GM04504 (cell line): ENCODE measurements at places on chromosomes 1 and 21.
A peak's percentile ranks its signal among the peaks of the same experiment; 100 is the strongest.

DNA sequence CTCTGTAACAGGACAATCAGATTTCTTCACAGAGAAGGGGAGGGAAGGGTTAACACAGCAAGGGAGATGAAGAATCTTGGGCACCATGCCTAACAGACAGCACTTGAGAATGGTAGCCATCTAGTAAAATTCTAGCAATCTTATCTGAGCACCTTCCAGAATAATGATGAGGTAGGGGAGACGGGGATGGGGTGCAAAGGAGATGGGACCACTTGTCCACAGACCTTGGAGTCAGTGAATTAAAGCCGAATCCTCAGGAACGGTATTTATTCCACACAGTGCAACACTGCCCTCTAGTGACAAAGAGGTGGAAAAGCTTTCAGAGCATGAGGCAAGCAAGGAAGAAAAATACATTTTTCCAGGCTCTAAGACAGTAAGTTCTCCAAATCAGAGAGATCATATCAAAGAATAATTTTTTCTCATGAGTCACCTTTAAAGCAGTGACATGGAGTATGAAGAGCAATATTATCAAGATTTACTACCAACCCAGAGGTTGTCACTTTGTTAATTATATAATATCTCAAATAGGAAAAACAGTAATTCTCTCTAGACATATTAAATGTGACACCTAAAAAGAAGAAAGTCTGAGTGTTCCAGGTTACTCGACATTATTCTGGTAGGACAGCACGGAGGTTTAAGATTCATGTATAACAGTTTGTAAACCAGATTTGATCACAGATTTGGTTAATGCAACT is 43.3 kb upstream of the LPAR3 start:
- peak; percentile 42 for DNase-seq

DNA sequence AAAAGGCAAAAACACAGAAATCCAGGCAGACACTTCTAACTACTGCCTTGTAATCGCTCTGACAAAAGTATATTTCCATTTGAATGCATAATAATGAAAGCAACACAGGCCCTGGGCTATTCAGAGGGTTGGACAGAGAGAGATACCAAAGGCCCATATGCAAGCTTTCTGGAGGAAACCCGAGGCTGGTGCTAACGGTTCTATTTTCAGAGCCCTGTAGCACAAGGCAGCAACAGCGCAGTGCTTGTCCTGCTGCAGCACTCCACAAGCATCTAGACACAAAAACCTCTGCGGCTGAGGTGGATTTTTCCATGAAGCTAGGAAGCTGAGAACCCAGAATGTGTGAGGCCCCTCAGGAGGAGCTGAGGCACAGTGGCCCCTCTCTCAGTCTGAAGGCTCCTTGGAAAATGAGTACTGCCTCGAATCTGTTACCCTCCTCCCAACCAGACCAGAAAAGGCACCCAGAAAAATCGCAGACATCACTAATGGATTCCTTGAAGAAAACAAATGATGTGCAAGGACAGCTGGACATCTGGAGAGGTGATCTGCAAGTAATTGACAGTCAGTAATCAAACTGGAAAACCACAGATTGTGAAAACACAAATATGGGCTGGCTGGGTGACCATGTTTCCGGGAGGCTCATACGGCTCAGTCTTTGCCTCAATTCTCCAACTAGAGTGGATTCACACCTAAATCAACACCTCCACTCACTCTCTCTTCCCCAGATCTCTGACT is 54.0 kb downstream of the COLGALT2 start:
- DNase-seq, result no peak

- DNase-seq, result no peak
Measured at GRCh38 chr1:31407029-31407626, 5.9 kb upstream of the SERINC2 start.

- DNase-seq, result no peak
Measured at GRCh38 chr1:118116401-118116800, 68.6 kb downstream of the SPAG17 start.

DNA sequence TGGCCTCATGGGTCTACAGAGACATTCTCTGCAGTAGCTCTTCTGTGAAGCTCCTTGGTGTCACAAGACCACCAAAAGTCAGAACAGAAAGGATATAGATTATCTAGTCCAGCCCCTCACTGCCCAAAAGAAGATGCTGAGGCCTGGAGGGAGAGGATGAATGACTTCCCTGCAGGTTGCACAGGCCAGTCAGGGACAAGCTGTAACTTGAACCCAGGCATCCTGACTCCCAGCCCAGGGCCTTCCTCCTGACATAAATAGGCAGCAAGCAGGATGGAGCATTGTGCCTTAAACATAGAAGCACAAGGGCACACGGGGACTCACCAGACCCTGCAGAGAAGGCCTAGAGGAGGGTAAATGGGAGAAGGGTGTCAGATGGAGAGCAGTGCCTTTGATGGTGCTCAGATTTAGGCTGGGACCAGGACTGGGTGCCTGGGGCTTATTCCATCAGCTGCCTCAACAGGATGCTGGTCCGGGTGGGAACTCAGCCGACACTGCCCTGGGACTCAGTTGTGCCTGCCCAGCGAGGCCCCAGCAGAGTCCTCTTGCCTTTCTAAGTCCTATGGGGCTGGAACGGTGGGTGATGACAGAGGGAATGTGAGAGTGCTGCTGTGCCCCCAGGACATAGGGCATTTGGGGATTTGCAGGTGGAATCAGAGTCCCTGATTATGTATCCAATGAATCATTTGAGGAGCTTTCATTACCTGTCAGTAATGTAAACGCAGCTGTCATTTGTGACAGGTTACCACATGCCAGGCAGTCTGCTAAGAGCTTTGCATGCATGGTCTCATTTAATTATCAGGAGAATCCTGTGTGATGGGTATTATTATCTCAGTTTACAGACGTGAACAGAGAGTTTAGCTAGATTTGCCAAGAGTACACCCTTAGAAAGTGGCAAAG is 13.2 kb downstream of the S100A7A start:
- DNase-seq, result no peak
